ENCODE measurements at places on chromosomes 4 and X. TPM values are rescaled to one million over a fixed set of nuclear protein-coding genes. Genes with fewer than 3 reads are reported as not detected.

ATP2B3 gene
- 0.31 TPM for total RNA-seq

CACNA1F gene
- total RNA-seq = not detected

POU4F2 gene
- total RNA-seq = not detected

LRP2BP gene
- 0.17 TPM for total RNA-seq

ZMAT1 gene
- total RNA-seq = 0.07 TPM

NOX1 gene
- total RNA-seq = 0.07 TPM

PPARGC1A gene
- 0.12 TPM for total RNA-seq

CLCN4 gene
- 3.6 TPM for total RNA-seq

LUZP4 gene
- total RNA-seq = not detected

Data from A549 treated with Hydrocortisone at 1 μM for 4 hours (cell line).